ENCODE measurements at places on chromosomes 3 and 15.

GRCh38 chr15:36401586-36401966 lies 177.8 kb upstream of the CDIN1 start:
- DNase-seq: no peak

GRCh38 chr15:35535365-35535916 lies 10.5 kb downstream of the DPH6 start:
- DNase-seq: no peak

DNA sequence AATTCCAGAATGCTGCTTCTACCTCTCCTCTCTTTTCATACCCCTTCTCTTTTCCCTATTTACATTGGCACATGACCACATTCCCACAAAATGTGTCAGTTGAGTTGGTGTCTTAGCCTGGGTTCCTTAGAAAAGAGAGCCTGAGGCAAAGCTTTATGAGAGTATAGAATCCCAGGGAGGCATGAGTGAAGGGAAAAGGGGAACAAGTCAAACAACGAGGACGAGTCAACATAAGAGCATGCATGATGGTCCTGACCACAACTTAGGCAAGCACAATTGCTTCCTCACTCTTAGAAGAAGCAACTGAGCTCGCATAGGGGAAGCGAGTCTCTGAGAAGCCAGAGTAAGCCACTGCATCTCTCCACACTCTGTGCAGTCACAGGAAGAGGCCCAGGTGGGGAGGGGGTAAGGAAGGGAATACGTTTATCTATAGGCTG lies 15.4 kb upstream of the ZNF774 start:
- peak; percentile 38 for DNase-seq

GRCh38 chr15:68177742-68178141 lies 27.4 kb downstream of the CALML4 start:
- DNase-seq: no peak

DNA sequence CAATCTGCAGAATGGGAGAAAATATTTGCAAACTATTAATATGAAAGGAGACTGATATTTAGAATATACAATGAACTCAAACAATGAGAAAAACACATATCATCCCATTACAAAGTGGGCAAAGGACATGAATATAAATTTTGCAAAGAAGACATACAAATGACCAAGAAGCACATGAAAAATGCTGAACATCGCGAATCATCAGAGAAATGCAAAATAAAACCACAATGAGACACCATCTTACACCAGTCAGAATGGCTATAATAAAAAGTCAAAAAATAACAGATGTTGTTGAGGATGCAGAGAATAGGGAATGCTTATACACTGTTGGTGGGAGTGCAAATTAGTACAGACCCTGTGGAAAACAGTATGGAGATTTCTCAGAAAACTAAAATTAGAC lies 83.6 kb downstream of the RAP2B start:
- DNase-seq: no peak

GRCh38 chr15:36254426-36254825 lies 325.0 kb upstream of the CDIN1 start:
- no peak for DNase-seq

DNA sequence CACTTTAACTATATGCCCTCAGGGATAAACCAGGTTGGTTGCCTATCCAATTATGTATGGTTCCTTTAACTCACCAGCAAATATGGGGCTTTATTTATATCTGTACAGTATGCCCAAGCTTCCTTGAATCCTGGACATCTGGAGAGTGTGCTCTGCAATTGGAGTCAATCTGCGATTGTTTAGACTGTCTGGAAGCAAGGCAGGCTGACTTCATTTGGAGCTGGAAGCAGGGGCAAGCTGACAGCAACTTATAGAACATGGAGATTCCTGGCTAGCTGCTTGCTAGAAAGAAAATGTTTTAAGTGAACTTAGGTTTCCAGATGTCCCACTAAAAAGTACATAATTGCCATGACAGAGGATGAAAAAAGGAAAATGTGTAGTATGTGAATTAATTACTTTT lies 63.7 kb upstream of the TPRG1 start:
- DNase-seq: no peak

- DNase-seq: no peak
Observed at GRCh38 chr3:155983834-155984474, 113.5 kb downstream of the GMPS start.

GRCh38 chr3:44334326-44334725 lies 4.2 kb upstream of the TCAIM start:
- no peak for DNase-seq

DNA sequence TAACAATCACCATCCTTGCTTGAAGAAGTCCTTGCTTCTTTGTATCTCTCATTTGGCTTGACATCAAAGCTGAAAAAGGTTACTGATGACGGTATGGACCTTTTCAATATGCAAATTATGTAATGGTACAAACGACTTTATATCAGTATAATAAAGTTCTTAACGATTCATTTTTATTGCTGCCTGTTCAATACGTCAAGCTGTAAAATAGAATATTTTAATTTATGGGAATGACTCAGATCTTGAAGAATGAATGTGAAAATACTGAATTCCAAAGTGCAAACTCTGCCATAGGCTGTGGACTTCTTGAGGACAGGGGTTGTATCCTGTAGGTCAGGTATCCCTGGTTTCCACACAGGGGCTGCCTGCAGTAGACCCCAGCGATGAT lies 156.2 kb downstream of the PLCL2 start:
- DNase-seq: no peak

GRCh38 chr15:90648137-90649070 lies 68.7 kb upstream of the BLM start:
- peak; percentile 70 for DNase-seq

DNA sequence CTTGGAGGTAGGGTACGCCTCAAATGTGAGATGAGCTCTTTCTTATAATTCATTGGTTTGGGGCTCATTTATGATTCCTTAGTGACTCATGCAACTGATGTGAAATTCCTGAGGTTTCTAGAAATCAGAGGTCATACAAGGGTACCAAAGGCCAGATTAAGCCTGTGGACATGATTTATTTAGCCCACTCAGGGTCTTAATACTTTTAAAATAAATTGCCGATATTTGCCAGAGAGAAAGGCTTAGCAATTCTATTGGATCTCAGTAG lies 289.0 kb downstream of the NEK10 start:
- no peak for DNase-seq

DNA sequence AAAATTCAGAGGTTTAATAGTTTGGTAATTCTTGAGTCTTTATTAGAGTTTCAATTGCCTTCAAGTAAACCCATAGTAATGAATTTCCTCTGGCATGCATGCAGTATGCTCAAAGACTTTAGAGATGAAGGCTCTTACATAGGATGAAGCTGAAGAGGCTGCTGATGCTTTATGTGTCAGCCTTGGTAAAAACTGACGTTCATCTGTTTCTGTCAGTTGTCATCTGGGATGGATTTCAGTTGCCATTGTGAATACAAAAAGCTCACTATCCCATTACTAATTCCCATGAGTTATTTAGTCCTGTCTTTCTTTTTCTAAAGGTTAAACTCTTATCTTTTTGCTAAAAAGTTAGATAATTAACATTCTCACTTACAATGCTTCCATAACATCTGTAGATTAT lies 136.9 kb upstream of the GBE1 start:
- DNase-seq: no peak

Data from CD4-positive, alpha-beta T cell treated with Interleukin-6 for 4 hours (primary cell).